GDM1 (cell line): ENCODE measurements at places on chromosomes 6 and 20.

- no peak for DNase-seq
Observed at GRCh38 chr6:30645989-30646388, 944 bp upstream of the C6orf136 start.

- no peak for DNase-seq
Observed at GRCh38 chr6:97294451-97294850, 11.4 kb upstream of the MMS22L start.

GRCh38 chr6:14464055-14464454, 346.5 kb downstream of the CD83 start:
- no peak for DNase-seq

GRCh38 chr6:159788276-159788675, 1.1 kb downstream of the TCP1 start:
- DNase-seq: no peak

- DNase-seq: no peak
Observed at GRCh38 chr6:141877275-141877983, 255.3 kb upstream of the GJE1 start.

GRCh38 chr6:149234051-149234962, 83.2 kb upstream of the TAB2 start:
- DNase-seq: no peak

GRCh38 chr6:167112421-167112820, 10.5 kb upstream of the CCR6 start:
- no peak for DNase-seq
